ENCODE measurements at places on chromosomes 7 and 10.
A peak's percentile ranks its signal among the peaks of the same experiment; 100 is the strongest.

DNA sequence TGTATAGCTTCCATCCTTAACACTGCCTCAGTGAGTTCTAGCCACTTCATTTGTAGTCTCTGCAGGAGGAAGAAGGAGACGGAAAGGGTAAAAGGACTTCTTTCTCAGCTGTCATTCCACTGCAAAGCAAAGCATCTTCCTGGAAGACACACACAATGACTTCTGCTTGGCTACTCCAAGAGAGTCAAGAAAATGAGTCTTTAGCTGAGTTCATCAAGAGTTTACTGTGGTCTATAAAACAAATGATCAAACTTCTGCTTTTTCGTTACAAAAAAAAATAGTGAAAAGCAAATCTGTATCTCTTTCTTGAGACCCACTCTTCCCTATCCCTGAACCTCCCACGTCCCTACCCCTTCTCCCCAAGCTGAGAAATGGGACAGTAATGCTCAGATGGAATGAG lies 205.0 kb upstream of the AHR start:
- no peak for DNase-seq

- no peak for DNase-seq
Measured at GRCh38 chr7:107966711-107967110, 36.2 kb downstream of the LAMB1 start.

DNA sequence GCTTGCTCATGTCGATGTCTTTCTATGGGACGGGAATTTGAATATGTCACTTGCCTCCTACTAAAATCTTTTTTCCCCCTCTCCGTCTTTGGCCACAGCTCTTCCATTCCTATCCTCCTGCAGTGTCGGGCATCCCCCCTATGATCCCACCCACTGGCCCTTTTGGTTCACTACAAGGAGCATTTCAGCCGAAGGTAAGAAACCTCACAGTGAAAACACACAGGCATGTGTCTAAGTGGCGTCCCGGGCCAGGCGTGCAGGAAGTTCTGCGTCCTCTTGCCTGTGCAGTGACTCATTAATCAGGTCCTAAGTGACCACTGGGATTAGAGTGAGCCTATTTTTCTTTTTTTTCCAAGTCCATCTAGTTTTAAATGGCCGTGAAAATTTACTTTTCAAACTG lies 360.5 kb upstream of the GALNT17 start:
- no peak for DNase-seq

GRCh38 chr7:155357573-155358041 lies 59.9 kb downstream of the INSIG1 start:
- peak; percentile 80 for DNase-seq

DNA sequence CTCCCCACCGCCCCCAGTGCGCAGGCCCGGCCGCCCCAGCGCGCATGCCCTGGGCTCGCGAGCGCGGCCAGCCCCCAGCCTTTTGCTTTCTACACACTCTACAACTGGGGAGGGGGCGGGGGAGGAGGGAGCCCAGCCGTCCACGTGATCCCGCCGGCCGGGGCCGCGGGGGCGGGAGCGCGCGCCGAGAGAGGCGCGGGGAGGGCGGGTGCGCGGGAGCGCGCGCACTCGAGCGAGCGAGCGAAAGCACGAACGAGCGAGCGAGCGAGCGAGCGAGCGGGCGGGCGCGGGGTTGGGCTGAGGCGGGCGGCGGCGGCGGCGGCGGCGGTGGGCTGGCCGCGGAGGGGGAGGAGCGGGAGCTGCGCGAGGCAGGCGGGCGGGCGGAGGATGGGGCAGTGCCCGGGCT lies at the start of gene AUTS2:
AUTS2 (plus strand) TSS at position 395 of the 406 bp plus-strand sequence. CDS start 1,179 bp downstream, outside the sequence.
- DNase-seq: peak; percentile 15

DNA sequence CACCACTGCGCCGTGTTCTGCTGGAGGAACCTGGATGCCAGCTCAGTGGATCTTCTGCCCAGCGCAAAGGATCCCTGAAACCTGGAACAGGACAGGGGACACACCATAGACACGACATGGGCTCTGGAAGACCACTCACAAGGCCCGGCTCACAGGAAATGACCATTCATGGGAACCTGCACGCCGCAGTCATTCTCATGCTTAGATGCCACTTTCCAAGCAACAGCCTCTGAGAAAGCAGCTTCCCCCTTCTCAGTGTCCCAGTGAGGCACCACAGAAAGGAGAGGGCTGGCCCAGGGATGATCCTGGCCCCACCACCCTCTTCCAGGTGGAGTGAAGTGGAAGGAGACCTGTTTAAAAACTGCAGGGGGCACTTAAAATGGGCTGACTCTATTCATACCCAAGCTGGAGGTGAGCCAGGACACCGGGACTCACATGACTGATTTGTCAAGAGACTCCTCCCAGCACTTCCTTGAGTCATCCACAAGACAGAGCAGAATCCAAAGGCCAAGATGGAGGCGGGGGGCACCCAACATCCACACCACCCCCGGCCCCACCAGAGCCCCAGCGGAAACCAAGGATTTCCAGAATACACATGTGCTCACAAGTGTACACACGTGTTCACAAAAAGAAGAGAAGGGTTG lies 11.2 kb downstream of the CTBP2 start:
- no peak for DNase-seq

GRCh38 chr10:4533621-4534020 lies 292.4 kb upstream of the AKR1E2 start:
- DNase-seq: no peak

GRCh38 chr10:24010436-24010970 lies 198.4 kb upstream of the KIAA1217 start:
- no peak for DNase-seq
